Activated T-cell treated with anti-CD3 and anti-CD28 coated beads, Interleukin-2, amount 50 U/mL, for 4 hours (primary cell): ENCODE measurements at places on chromosomes 5 and 9. TPM values are rescaled to one million over a fixed set of nuclear protein-coding genes. Genes with fewer than 3 reads are reported as not detected.

- DNase-seq, result no peak
These were observed 40.7 kb downstream of the ECPAS start for GRCh38 chr9:111443454-111443853.

DNA sequence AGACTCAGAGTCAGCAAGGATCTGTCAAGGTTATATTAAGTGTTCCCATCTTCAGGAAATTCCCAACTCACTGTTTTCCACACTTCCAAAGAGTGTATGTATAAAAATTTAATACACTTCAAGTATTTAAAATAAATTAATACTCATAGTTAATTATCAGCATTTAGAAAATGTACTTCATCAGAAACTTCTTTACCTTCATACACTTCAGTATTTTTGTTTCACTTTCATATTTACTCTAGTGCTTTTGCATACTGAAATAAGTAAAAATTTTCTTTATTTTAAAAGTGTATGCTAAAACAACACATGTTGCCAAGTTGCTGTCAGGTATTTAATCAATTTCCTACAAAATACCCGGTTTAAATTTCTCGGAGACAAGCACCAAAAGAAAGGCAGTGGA, 16.5 kb downstream of the RICTOR start:
- no peak for DNase-seq

The ZBTB26 gene
- 3.5 TPM for total RNA-seq

- DNase-seq, result peak; percentile 41
These were observed 38.4 kb downstream of the RASGRF2 start for GRCh38 chr5:80998590-80998979.

DNA sequence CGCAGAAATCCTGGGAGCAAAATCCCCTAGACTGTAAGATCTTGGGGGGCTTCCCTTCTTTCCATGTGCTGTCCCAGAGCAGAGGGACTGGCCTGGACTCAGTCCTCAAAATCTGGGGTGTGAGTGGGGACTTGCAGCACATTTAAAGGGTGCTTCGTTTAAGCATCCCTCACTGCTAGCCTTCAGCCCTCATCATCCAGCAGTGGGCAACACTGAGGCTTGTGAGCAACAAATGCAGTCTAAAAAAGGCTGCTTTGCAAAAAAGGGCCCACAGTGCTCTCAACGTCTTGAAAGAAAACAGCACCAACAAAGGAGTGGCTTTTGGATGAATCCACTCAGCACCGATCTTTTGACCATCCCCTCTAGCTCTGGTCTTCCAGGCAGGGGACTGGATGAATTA, 128.3 kb upstream of the TBC1D2 start:
- DNase-seq, result no peak

- DNase-seq, result no peak
These were observed 174.0 kb upstream of the PPP2R2B start for GRCh38 chr5:147052519-147052918.

- no peak for DNase-seq
These were observed 44.9 kb downstream of the DYNC2I2 start for GRCh38 chr9:128611600-128612394.

GRCh38 chr5:169628892-169629291, 8.2 kb upstream of the DOCK2 start:
- no peak for DNase-seq

DNA sequence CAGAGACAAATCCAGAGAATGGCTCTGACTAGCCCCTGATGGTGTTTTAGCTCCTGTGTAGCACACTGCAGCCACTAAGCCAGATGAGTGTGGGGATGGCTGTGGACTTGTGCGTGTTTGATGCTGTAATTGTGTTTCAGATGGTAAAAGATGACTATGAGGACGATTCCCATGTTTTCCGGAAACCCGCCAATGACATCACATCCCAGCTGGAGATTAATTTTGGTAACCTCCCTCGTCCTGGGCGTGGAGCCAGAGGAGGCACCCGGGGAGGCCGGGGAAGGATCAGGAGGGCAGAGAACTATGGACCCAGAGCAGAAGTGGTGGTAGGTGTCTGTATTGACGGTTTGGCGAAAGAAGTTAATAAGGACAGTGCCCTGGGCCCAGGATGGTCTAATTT, 38.0 kb downstream of the HABP4 start:
- no peak for DNase-seq

GRCh38 chr5:33685873-33686755, 205.7 kb downstream of the ADAMTS12 start:
- no peak for DNase-seq

DNA sequence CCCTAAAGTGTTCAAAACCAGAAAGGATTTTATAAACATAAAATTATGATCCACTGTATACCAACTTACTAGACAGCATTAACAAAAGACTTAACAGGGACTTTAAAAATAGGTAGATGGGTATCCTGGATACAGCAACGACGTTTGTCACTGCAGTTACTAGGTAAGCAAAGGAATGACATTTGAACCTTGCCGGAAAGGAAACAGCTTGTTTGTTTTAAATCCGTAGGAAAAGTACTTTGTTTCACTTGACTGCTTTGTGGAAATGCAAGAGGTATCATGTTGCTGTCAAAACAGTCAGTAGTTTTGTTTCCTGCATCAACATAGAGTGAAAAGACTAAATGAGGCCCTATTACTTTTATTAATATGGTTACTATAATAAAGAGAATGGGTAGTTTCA, 122.9 kb downstream of the CDC42SE2 start:
- no peak for DNase-seq

GRCh38 chr9:87179553-87180340, 232.4 kb upstream of the GAS1 start:
- DNase-seq, result no peak

DNA sequence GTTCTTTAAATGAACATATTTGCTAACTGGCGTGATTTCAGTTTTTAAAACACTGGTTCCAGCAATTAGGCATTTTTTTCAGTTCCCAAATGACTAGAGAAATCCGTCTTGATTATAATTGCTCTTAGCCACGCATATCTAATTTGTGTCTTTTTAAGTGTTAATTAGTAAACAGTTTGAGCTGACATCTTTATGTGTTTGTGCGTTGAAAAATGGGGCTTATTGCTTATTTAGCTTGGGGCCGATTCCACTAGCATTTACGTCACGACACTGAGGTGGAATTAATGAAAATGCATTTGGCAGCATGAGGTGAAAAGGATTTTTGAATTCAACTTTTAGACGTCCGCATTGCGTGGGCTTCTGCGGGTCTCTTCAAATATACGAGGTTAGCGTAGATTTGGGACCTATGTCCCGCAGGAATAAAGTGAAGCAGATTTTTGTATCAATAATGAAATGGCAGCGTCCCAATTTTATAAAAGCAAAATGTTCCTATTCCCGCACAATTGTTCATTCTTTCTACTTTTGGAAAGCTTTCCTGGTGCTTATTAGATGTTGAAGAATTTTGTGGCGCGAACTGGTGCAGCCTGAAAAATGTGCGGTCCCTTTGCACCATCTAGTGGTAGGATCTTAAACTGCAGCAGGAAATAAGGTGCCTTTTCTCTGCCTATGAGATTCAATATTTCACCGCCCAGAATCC, 122.7 kb upstream of the LMX1B start:
- peak; percentile 41 for DNase-seq

DNA sequence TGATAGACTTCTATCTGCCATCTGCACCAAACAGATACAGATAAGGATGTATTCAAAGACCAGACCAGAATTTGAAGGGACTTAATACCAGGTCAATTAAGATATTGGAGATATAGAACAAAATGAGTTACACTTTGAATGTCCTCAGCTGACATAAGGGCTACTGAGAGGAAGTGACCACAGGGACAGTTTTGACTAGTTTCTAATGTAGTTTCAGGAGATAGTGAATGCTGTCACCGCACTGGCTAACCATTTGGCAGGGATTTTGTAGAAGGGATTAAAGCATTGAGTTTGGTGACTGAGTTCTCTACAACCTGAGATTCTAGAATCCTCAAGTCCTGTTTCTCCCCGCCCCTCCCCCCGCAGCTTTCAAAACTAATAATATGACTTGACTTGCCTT, 22.7 kb downstream of the CCNH start:
- DNase-seq, result no peak

The ADAMTS16 gene
- not detected for total RNA-seq

The DIPK1B gene
- not detected for total RNA-seq

The TRIM36 gene
- total RNA-seq, result not detected

DNA sequence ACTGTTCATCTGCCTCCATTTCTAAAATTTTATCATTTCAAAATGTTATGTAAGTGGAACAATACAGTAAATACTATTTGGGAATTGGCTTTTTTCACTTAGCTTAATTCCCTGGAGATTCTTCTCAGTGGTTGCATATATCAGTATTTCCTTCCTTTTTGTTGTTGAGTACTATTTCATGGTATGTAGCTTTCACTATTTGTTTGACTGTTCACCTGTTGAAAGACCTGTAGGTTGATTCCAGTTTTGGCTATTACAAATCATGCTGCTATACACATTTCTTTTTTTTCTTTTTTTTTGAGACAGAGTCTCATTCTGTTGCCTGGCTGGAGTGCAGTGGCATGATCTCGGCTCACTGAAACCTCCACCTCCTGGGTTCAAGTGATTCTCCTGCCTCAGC, 33.0 kb upstream of the PWWP2A start:
- DNase-seq, result no peak

DNA sequence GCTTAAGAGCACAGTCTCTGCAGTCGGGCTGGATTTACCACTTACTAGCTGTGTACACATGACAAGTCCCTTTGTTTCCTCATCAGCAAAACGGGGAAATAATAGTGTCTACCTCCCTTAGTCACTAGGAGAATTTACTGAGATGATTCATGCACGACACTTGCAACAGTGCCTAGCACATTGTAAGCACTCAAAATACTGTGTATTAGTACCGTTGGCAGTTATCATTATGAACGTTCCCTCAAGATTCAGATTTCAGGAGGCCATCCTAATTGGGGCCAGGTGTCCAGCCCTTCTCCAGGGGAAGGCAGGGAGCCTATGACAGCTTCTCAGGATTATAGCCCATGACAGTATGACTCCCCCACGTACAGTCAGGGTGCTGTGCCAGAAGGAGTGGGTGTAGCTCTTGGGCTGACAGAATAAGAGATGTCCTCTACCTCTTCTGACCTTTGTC, 164.3 kb downstream of the DOCK2 start:
- no peak for DNase-seq

DNA sequence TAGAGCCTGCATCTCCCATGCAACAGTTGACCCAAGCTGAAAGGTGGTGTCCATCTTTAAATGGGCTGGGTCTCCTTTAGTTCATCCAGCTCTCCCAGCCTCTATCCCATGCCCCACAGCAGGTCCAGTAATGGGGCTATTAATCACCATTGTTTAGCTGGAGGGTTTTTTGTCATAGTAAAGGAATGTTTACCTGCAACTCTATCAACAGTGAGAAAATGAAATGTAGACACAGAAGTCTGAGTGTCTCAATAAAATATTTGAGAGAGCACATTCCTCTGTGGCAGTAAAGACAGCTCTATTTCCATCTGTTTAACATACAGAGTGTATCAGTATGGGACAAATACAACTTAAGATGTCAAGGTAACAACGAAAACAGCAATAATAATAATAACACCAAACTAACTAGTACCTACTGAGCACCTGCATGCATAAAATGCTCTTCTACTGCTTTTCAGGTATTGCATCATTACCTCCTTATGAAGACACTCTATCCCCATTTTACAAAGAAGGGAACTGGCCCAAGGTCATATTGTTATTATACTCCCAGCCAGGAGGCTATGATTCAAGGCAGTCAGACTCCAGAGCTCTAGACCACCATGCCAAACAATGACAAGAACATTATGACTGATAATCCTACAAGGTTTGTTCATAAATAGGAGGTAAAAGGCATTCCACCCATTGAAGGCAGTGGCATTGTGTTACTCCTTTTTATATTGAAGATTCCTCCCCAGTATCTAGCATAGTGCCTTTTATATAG, 21.0 kb upstream of the C5orf58 start:
- no peak for DNase-seq

- DNase-seq, result no peak
These were observed 272.7 kb downstream of the NR3C1 start for GRCh38 chr5:143130613-143131305.

The WWC1 gene
- 1.7 TPM for total RNA-seq

The DAB2IP gene
- total RNA-seq, result 0.14 TPM

DNA sequence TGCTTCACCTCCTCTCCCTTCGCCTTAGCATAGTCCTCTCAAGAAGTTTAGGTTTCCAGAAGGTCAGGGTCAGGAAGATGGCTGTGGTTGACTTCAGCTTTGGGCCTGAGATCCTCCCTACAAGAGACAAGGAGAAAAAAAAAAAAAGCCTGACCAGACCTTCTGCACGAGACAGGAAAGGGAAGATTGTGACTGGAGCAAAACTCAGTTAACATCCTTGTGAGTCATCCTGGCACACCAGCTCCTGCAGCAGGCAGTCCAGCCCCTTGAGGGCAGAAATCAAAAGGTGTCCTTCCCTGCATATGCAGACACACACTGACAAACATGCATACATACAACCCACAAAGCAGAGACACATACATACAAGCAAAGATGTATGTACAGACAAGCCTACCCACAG, 18.0 kb upstream of the ENHO start:
- no peak for DNase-seq
